Left colon (tissue), 2 donors: ENCODE measurements at places on chromosomes 5 and 9. TPM values are rescaled to one million over a fixed set of nuclear protein-coding genes. Genes with fewer than 3 reads are reported as not detected.

The SLC36A3 gene
- not detected for total RNA-seq

The CTXN3 gene
- total RNA-seq = not detected

The UBE2QL1 gene
- total RNA-seq = 0.73 TPM

The LHX2 gene
- total RNA-seq = not detected

DNA sequence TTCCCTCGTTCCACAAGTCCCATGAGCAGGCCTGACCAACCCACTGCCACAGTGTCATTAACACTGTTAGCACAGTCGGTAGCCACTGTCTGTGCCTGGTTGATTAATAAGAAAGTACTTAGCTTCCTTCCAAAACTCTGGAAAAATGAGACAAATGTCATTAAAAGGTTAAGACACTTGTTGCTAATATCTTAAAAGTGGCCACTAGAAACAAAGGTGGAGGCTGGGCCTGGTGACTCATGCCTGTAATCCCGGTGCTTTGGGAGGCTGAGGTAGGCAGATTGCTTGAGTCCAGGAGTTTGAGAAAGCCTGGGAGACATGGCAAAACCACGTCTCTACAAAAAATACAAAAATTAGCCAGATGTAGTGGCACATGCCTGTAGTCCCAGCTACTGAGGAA is 194.0 kb downstream of the PDZD2 start:
- DNase-seq = no peak

DNA sequence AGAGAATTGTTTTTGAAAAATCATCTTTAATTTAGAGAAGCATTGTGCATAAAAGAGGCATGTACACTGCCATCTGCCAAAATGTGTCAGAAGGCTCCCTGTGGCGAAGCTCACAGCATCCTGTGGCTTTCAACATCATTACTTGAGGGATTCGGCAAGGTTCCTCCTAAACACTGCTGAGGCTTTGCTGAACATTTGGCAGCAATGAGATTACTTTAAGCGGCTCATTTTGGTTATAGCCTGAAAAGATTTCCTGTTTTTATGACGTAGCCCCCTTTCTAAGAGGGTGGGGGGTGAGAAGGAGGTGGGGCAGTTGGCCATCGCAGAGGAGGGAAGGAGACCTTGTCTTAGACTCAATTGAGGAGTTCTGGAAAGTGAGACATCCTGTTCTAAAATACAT is 469.4 kb downstream of the RASEF start:
- no peak for DNase-seq

DNA sequence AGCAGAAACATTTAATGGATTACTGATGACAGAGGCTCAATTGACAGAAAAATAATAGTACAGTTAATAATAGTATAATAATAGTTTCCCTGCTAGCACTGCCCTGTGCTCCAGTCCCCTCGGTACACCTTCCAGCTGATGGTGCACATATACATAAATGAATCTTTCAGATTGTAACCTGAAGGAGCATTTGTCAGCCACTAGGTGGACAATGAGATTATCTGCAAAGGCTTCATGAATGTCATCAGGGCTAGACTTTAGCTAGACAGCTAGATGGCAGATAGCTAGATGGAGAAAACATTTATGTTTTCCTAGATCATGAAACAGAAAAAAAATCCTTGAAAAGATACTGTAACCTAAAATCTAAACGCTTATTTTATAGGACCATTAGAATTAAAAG is 304.4 kb upstream of the SMC2 start:
- DNase-seq = no peak

GRCh38 chr9:84490206-84490841 is 149.8 kb upstream of the SLC28A3 start:
- no peak for DNase-seq

DNA sequence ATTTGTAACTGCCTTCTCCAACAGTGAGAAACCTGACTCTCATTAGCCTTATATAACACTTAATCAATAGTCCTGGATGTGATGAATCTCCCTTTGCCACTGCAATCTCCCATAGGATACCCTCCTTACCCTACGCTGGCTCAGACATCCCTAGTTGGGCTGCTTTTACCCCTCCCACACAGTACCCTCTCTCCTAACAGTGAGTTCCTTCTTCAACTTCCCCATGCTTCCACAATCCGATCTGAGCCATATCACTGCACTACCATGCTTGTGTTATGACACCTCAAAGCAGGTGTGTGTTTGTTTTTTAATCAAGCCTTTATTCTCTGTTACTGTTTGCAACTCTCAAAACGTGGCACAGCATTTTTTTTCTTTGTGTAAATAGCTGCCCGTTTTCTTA is 60.5 kb upstream of the C9orf72 start:
- no peak for DNase-seq

- DNase-seq = no peak
These were observed 55.5 kb downstream of the TMOD1 start for GRCh38 chr9:97556721-97557605.

GRCh38 chr5:134920848-134921575 is 16.1 kb downstream of the PCBD2 start:
- no peak for DNase-seq

- no peak for DNase-seq
These were observed 7.6 kb upstream of the KCNV2 start for GRCh38 chr9:2709645-2710101.
